ENCODE measurements at places on chromosomes 2 and 18. TPM values are rescaled to one million over a fixed set of nuclear protein-coding genes. Genes with fewer than 3 reads are reported as not detected.

DNA sequence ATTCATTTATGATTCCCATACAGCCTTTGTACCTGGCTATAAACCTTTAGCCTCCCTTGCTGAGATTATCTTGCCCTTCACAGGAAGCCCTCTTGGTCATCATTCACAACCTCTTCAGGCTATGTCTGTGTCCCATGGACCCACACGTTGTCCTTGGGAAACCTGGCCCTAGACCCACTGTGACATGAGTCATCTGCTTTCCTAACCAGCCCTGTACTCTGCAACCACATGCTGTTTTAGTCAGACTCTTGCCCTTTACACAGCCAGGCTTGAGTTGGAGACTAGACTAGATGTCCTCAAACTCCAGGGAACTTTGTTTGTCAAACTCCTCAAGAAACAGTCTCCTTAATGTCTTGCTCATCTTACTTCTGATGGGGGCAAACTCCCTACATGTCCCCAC, 229.3 kb upstream of the ZSWIM2 start:
- DNase-seq: no peak

DNA sequence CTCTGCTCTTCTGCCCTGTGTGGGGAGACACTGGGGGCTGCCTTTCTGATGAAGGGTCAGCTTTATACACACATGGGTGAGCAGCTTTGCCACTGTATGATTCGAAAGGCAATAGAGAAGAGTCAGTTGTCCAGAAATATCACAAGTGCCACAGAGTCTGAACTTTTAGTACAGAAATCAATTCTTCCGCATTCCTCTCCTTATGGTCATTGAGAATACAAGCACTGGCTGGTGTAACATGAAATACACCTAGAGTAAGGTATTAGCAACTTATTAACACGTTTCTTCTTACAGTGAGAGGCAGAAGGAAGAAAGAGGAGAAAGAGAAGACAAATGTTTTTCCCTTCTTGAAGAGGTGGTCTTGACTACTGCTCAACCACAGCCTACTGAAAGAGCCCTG, 579.2 kb downstream of the ZEB2 start:
- no peak for DNase-seq

GRCh38 chr18:24071779-24072178, 57.2 kb downstream of the TTC39C start:
- DNase-seq: no peak

GRCh38 chr18:52219102-52219501, 120.9 kb upstream of the DCC start:
- DNase-seq: no peak

DNA sequence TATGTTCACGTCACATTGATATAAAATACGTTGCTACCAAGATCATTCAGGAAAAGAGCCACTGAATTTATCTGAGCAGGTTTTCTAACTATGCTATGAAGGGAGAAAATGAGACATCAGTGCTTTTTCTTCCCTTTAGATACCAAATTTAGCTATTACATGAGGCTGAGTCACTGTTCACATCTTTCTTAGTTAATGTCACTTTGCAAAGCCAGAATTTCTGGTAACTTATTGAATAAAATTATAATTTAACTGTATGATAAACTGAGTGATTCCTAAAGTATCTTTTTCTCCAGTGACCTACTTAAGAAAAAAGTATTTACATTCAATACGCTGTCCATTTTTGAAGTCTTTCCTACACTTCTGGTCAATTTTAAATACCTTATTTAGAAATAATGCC, 22.7 kb downstream of the C1D start:
- DNase-seq: no peak

DNA sequence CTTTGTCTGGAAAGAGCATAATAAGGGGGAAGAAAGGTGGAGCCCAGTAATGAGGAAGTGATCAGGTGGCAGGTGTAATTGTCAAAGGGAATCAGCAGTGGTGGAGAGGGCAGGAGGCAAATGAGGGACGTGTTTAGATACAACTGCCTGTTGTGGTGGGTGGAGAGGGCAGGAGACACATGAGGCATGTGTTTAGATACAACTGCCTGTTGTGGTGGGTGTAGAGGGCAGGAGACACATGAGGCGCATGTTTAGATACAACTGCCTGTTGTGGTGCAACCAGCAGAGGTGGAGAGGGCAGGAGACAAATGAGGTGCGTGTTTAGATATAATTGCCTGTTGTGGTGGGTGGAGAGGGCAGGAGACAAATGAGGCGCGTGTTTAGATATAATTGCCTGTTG, 173.1 kb downstream of the ANKRD30B start:
- DNase-seq: no peak

- DNase-seq: no peak
These were observed 60.3 kb upstream of the LYPD6B start for GRCh38 chr2:148978026-148978685.

DNA sequence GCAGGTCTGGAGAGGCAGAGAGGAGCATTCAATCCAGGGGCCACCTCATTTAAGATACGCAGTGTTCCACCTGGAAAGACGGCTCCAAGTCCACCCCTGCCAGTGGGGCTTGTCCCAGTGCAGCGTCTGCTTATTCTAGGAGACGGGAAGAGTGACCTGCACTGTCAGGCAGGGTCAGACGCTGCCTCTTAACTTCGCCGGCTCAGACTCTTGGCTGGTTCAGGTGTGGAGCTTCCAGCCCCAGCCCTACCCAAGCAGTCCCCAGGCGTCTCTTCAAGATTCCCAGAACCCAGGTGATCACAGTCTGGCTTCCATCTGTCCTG, 208.5 kb downstream of the TFCP2L1 start:
- DNase-seq: no peak

DNA sequence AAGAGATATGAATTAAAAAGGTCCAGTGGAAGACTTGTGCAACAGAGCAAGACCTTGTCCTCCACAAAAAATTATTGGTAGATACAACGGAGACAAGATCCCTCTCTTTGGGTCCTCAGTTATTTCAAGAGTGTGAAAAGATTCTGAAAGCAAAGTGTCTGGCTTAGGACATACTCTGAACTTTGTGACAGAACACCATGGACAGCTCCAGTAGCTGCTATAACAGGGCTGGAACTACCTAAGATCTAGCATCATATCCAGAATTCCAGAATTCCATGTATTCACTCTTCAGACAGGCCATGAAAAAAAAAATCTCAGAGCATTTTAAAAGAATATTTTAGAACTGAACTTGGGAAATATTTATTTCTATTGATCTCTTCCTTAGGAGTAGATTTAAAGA, 74.8 kb upstream of the ZBTB14 start:
- no peak for DNase-seq

The DSG2 gene
- total RNA-seq: 93.1 TPM

- DNase-seq: no peak
These were observed 17.9 kb downstream of the MGAT5 start for GRCh38 chr2:134271758-134272157.

DNA sequence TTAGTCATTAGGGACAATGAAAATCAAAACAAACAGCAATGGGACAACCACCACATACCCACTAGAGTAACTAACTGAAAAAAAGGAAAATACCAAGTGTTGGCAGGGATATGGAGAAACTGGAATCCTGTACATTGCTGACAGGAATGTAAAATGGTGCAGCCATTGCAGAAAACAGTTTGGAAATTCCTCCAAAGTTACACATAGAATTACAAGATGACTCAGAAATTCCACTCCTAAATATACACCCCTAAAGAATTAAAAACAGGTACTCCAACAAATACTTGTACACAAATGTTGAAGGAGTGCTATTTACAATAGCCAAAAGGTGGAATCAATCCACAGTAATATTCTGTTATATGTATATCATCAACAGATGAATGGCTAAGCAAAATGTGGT, 110.9 kb downstream of the ROCK1 start:
- DNase-seq: no peak

DNA sequence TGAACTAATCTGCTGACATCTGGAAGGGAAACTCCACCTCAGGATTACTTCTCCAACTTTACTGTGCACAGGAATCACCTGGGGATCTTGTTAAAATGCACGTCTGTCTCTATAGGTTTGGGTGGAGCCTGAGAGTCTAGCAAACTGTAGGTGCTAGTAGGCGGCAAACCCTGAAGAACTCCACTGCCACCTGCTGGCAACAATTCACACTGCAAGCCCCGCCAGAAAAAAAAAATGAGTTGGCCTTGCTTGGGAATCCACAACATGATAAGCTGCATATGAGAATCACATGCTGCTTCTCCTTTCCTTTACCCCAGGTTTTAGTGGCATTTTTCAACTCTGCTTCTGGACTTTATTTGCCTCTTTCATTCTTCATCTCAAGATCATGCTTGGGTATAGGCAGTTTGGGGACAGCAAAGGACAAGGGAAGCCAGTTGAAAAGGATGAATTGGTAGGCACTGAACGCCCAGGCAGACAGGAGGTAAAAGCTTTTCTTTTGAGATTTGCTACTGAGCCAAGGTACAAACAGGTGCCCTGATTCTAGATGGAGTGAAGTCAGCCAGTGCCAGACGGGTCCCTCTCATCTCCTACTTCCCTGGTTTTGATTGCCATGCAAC, 88.8 kb downstream of the VIT start:
- peak; percentile 68 for DNase-seq

The SP9 gene
- 0.81 TPM for total RNA-seq

DNA sequence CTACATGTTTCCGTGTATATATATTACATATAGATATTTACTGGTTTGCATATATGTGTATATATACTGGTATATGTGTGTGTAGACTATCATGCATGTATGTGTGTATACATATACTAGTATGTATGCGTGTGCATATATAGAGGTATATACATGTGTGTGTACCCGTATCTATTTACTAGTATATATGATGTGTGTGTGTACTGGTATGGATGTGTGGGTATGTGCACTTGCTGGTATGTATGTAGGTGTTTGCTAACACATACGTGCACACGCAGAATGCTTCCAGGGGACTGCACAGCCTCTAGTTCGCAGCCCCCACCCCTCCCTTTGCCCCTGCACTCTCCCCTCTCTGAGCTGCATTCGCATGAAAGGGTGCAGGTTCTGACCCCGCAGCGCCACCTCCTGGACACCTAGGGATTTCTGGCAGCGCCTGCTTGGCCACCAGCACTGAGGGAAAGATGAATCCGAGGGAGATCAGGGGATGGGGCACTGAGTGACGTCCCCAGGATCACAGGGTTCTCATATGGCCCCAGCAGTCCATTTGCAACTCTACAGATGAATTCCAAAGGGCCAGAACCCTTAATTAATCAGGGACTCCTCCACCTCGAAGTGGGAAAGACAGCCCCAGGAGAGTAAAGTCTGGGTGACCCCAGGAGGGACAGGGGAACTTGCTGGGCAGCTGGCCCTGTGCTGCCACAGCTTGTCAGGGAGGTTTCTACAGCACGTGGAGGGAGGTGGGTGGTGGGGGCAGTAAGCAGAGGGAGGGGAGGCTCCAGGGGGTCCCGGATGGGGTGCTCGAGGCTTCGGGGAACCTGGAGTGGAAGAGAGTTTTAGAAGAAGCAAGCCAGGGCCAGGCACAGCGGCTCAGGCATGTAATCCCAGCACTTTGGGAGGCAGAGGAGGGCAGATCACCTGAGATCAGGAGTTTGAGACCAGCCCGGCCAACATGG, 66.8 kb upstream of the ASAP2 start:
- peak; percentile 83 for DNase-seq

DNA sequence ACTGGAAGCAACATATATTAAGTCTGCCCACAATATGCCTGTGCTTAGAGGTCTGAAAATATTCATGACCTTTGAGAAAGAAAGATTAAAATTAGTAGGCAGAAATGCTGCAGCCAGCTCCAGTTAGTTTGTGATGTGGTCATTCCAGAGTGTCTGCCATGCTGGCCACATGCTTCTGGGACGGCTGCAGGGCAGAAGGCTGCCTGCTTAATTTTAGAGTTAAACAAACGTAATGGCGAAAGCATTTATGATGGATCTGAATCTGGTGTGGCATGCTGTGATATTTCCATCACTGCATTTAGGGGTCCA, 95.4 kb downstream of the FHOD3 start:
- DNase-seq: no peak

GRCh38 chr2:11007331-11008264, 95.9 kb downstream of the KCNF1 start:
- no peak for DNase-seq

GRCh38 chr2:173086518-173087213, 11.0 kb downstream of the MAP3K20 start:
- no peak for DNase-seq

Data from ureter (tissue), 1 donor.